ENCODE measurements at places on chromosomes 3 and 15. TPM values are rescaled to one million over a fixed set of nuclear protein-coding genes. Genes with fewer than 3 reads are reported as not detected.

ANKUB1 gene
- not detected for total RNA-seq

CPA3 gene
- not detected for total RNA-seq

DNA sequence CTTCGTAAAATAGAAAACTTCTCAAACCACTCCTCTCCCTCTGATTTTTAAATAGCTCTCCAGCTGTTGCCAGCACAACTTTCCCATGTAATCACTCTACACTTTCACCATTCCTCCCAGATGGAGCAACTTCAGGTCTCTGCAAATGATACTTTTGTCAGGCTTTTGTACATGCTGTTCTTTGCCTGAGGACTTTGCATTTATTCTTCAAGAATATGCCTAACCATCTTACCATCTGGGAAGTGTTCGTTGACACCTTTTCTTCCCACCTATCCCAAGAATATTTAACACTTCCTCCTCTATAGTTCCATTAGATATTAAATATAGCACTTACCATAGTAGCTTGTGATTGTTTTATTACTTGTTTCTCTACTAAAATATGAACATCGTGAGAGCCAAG, 703.7 kb downstream of the CADM2 start:
- no peak overlapping the region for H3K27ac ChIP-seq
- no peaks in the 10 kb centered on the region for H3K36me3 ChIP-seq
- no peaks in the 10 kb centered on the region for H3K27me3 ChIP-seq
- DNase-seq, result no peak
- H3K4me3 ChIP-seq, result no peak overlapping the region

- DNase-seq, result no peak
- no peak overlapping the region for H3K27ac ChIP-seq
- no peak overlapping the region for H3K4me3 ChIP-seq
Observed at GRCh38 chr15:62477929-62478328, 312.8 kb upstream of the C2CD4B start.

GRM2 gene
- total RNA-seq, result 0.32 TPM

GRCh38 chr15:74901612-74902063, 5.0 kb downstream of the FAM219B start:
- no peak for DNase-seq
- H3K27ac ChIP-seq, result no peak overlapping the region
- H3K4me1 ChIP-seq, result peaks cover 6% of the 10 kb centered on the region
- no peak overlapping the region for H3K4me3 ChIP-seq

DNA sequence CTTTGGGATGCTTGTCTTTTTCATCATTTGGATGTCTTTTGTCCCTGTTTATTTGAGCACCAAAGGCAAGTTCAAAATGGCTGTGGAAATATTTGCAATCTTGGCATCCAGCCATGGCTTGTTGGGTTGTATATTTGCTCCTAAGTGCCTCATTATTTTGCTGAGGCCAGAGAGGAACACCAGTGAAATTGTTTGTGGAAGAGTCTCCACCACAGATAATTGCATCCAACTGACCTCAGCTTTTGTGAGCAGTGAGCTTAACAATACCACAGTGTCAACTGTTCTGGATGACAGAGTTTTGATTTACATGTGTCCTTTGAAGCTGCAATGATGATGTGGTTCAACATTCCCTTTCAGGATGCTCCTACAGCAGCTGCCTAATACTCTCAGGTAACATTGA, 83.0 kb upstream of the KCNAB1 start:
- H3K4me1 ChIP-seq, result no peaks in the 10 kb centered on the region
- no peak overlapping the region for H3K4me3 ChIP-seq
- DNase-seq, result no peak
- no peaks in the 10 kb centered on the region for H3K36me3 ChIP-seq
- H3K27ac ChIP-seq, result no peak overlapping the region

- H3K36me3 ChIP-seq, result no peaks in the 10 kb centered on the region
- no peak overlapping the region for H3K27ac ChIP-seq
- no peak overlapping the region for H3K4me3 ChIP-seq
- H3K27me3 ChIP-seq, result peaks cover 4% of the 10 kb centered on the region
- DNase-seq, result no peak
Observed at GRCh38 chr15:83848315-83849050, 194.6 kb downstream of the ADAMTSL3 start.

- H3K4me3 ChIP-seq, result no peak overlapping the region
- no peaks in the 10 kb centered on the region for H3K36me3 ChIP-seq
- DNase-seq, result no peak
Observed at GRCh38 chr3:72080095-72080494, 295.1 kb upstream of the PROK2 start.

SGO1 gene
- total RNA-seq, result 23.5 TPM

DNA sequence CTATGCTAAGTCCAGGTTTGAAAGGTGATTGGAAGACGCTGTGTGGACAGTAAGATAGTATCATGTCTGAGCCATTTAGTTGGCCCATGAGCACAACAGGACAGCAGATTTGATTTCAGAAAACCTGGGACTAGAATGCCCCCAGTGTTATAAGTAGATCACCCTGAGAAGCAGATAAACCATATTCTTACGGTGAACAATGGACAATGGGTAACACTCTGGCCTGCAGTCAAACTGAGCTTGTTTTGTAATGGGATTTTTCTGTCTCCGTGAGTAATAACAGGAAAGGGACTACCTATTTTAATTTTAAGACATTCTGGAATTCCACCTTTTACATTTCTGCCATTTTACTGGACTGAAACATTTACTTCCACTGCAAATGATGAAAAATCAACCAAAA, 71.5 kb downstream of the LDHAL6B start:
- peak overlapping the region; percentile 84 for H3K27ac ChIP-seq
- H3K4me1 ChIP-seq, result peaks cover 69% of the 10 kb centered on the region
- H3K4me3 ChIP-seq, result no peak overlapping the region
- no peak for DNase-seq

GOLGA8J gene
- total RNA-seq, result not detected

SOX2 gene
- 0.15 TPM for total RNA-seq

GRCh38 chr15:68412218-68412617, 19.7 kb downstream of the ITGA11 start:
- DNase-seq, result no peak
- H3K4me1 ChIP-seq, result no peaks in the 10 kb centered on the region
- no peaks in the 10 kb centered on the region for H3K36me3 ChIP-seq
- H3K27me3 ChIP-seq, result no peaks in the 10 kb centered on the region
- H3K27ac ChIP-seq, result no peak overlapping the region

CIB2 gene
- total RNA-seq, result 17.3 TPM

GRCh38 chr3:113151461-113152031, 59.8 kb upstream of the BOC start:
- no peaks in the 10 kb centered on the region for H3K27me3 ChIP-seq
- no peak for DNase-seq
- no peaks in the 10 kb centered on the region for H3K36me3 ChIP-seq
- H3K4me1 ChIP-seq, result 0 out of 2 replicates have a peak, but pooled peaks cover 2% of the 10 kb centered on the region
- H3K4me3 ChIP-seq, result no peak overlapping the region

DNA sequence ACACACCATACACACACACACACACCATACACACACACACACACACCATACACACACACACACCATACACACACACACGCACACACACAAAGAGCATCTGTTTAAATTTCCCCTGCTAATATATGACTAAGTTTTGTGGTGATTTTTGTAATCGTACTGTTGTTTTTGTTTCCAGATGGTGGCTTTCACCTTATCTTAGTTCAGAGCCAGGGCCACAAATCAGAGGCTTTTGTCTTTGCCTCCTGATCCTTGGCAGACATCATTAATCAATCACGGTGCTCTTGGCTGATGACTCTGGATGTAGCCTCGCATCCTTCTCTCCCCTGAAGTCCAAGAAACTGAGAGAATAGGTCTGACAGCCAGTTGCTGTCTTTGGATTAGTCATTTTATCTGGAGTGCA, 52.1 kb downstream of the EDEM1 start:
- H3K27ac ChIP-seq, result no peak overlapping the region
- no peaks in the 10 kb centered on the region for H3K4me1 ChIP-seq
- no peak overlapping the region for H3K4me3 ChIP-seq
- H3K27me3 ChIP-seq, result no peaks in the 10 kb centered on the region
- no peaks in the 10 kb centered on the region for H3K36me3 ChIP-seq
- DNase-seq, result no peak

Measured in HCT116 (cell line).